ENCODE measurements at places on chromosomes 2 and 18. TPM values are rescaled to one million over a fixed set of nuclear protein-coding genes. Genes with fewer than 3 reads are reported as not detected.

FOXD4L1 gene
- total RNA-seq, result 0.39 TPM

DNA sequence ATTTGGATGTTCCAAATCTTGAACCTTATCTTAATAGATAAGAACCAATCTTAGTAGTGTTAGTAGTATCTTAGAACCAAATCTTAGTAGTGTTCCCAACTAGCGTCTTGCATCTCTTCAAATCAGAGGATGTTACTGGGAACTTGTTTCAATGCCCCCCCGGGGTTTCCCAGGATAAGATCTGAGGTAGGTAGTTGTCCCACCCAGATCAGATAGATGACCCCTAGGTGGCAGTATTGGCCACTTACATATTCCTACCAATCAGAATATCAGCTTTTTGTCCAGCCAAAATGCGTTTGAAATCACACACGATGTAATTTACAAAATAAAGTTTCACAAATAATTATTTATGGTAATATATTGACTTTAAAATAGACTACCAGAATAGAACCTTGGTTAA, 314.8 kb downstream of the MBD2 start:
- DNase-seq, result no peak

IL36RN gene
- not detected for total RNA-seq

- DNase-seq, result no peak
Observed at GRCh38 chr18:60446821-60447220, 74.2 kb upstream of the MC4R start.
